ENCODE measurements at places on chromosomes 7 and 10. TPM values are rescaled to one million over a fixed set of nuclear protein-coding genes. Genes with fewer than 3 reads are reported as not detected.
A peak's percentile ranks its signal among the peaks of the same experiment; 100 is the strongest.

The LRIT1 gene
- total RNA-seq: not detected

The HOXA9 gene
- total RNA-seq: not detected

- no peak for DNase-seq
Observed at GRCh38 chr7:20738518-20739481, 47.9 kb downstream of the SP8 start.

DNA sequence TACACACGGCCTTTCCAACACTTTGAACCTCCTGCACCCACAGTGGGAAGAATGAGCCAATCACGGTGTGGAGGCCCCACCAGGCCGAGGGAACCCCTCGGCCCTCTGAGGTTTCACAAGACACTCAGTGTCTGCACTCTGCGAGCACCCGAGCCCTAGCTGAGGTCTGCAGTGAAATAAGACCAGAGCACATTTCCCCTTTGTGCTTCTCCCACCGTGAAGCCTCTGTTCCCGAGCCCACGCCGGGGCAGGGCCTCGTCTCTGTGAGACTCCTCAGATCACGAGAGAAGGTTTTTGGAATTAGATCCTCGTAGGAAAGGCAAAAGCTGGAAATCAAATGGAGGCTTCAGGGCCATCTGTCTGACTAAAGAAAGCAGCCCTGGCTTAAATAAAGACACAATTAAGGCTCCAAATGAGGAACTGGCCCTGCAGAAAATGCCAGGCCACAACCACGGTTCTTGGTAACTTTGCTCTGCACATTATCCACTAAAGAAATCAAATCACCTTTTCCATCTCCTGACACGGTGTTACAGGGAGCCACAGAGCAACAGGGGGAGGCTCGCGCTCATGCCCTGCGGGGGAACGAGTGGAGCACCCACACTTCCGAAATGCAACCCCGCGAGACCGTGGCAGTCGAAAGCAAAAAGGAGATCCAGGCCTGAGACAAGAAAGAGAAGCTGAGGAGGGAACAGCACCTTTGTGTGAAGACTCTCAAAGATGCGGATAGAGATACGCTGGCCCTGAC is 43.7 kb downstream of the FAM53B start:
- no peak for DNase-seq

- peak; percentile 39 for DNase-seq
Observed at GRCh38 chr7:65477326-65477725, 103.7 kb downstream of the ZNF92 start.

DNA sequence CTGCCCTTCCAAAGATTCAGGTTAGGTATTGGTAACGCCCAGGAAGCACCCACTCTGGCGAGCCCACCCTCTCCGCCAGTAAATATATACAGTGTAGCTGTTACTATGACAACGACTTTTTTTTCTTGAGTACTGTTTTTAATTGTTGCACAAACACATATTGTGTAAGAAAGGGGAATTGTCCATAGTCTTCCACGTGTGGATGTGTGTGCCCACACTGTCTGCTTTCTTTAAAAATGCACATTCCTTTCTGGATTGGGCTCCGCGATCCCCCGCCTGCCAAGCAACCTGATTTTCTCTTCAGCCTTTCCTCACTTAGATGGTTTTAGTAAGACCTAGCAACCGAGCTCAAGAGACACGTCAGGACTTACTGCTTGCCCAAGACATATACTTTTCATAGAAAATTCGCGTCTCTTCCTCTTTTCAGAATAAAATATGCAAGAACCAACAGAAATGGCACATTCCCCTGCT is 247.8 kb downstream of the EBF3 start:
- no peak for DNase-seq

- DNase-seq: no peak
Observed at GRCh38 chr7:87336136-87336535, 9.3 kb upstream of the CROT start.

GRCh38 chr10:73597346-73597745 is 6.2 kb upstream of the USP54 start:
- DNase-seq: no peak

DNA sequence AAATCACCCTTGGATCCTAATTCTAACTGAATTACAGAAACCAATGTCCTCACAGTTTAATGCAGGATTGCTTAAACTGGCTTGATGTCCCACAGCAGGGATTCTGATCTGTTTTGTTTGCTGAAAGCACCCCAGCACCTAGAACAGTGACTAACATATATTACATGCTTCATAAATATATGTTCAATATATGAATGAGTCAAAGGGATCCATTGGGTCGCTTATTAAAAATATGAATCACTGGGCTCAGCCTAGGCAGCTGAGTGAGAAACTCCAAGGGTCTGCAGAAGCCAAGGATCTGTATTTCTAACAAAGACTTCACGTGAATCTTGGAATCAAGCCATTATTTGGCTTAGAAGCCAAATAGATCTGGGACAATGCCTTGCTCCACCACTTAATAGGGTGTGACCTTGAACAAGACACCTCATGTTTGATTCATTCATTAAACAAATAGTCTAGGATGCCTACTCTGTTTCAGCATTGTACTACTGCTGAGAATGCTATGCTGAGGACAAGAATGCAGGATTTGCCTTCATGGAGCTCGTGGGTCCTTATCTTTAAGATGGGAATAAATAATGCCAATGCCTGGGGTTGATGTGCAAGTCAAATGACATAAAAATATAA is 103.4 kb upstream of the DLX6 start:
- DNase-seq: no peak

Data from H1 (cell line).